Stimulated activated CD4-positive, alpha-beta T cell treated with anti-CD3 and anti-CD28 coated beads, TNF-alpha, amount 100 ng/mL, for 24 hours (primary cell): ENCODE measurements at places on chromosomes 6 and 20.

DNA sequence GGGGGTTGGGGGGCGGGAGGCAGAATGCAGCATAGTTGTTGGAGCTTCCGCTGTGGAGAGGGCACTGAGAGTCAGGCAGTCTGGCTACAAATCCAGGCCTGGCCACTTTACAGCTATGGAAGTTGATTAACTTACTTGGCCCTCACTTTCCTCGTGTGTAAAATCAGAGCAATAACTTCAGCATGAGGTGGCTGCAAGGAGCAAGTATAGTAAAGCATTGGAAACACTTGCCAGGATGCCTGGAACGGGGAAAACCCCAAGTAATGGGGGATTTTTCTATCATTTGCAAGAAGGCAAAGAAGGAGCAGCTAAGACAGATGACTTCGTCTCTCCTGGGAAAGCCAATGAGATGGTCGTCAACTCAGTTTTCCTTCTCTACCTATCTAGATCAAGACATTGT lies 35.8 kb downstream of the AGPAT4 start:
- DNase-seq, result no peak

GRCh38 chr20:36454698-36455427 lies 86.5 kb upstream of the MYL9 start:
- no peak for DNase-seq

DNA sequence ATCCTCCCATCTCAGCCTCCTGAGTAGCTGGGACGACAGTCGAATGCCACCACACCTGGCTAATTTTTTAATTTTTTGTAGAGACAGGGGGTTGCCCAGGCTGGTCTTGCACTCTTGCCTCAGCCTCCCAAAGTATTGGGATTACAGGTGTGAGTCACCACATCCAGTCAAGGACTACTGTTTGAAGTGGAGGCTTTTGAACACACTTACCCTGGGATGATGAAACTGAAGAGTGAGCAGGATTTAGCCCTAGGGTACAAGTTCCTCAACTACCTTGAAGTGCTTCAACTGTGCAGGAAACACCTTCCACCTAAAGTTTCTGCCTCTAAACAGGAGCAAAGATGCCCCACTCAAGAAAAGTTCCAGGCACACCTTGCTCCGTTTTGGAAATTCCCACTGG lies 15.7 kb upstream of the PARD6B start:
- no peak for DNase-seq

GRCh38 chr6:91376686-91377085 lies 789.8 kb upstream of the MAP3K7 start:
- DNase-seq, result no peak

DNA sequence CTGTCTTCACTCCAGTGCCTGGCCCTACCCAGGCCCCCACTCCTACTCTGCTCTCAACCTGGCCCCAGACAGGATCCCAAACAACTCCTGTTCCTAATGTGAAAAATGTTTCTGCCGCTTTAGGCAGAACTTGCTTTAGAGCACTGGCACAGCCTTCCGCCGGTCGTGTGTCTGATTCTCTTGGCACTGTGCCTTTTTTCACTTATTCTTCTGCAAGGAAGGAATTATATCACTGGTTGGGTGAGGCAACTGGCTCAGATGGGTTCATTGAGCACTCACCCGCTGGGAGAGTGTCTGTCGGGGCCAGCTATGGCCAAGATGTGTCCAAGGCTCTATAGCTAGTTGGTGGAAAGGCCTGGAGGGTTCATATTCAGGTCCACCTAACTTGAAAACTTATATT lies 33.6 kb upstream of the HLA-A start:
- no peak for DNase-seq

GRCh38 chr6:134810402-134810801 lies 139.5 kb downstream of the ALDH8A1 start:
- DNase-seq, result no peak

DNA sequence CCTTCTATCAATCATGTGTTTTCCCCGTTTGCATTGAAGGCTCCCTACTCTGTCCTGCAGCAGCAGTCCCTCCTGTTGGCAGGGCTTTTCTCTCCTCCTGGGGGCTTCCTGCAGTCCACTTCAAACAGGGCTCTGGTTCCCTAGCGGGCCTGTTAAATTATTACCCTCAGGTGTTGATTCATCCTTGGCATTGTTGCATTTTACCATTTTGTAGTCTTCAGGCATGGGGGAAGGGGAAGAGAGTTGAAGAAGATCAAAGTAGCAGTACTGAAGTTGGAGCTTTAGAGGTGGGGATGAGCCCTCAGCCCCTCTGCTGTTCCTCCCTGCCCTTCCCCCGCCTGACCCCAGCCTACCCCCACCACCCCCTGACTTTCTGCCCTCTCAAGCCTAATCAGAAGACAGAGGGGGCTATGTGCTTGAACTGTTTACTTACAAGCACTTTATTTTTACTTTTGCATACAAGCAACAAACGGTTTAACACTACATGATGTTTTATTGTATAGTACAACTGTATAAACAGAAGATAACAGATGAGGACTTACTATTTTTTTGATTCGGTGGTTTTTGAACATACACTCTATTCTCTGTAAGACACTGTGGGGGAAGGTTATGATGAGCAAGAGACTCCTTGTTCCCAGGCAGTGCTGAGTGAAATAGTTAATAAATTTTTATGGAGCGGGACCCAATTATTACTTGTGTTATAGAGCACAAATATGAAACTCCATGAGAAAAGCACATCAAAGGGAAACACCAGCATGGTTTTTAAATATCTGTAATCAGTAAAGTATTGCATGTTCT lies 169.7 kb downstream of the EYA4 start:
- no peak for DNase-seq

DNA sequence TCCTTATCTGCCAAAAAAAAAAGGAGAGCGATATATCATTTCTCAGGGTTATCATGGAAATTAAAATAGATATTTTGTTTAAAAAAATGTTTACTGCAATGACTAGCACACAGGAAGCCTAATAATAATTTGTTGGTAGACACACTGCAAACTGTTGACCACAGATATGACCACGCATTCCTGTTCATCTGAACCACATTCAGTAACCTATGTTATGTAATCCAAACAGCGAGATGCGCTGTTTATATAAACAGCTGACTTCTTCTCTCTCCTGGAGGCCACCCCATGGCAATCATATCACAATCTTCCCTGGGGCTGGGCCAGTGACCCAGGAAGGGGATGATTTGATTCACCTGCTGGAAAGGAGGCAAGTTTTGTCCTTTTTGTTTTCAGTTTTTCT lies 129.3 kb upstream of the UST start:
- DNase-seq, result no peak

GRCh38 chr6:161829291-161829729 lies 555.4 kb upstream of the AGPAT4 start:
- DNase-seq, result no peak

GRCh38 chr20:41255655-41256054 lies 61.9 kb downstream of the ZHX3 start:
- no peak for DNase-seq

- DNase-seq, result peak; percentile 28
Measured at GRCh38 chr6:292506-293192, 362 bp downstream of the DUSP22 start.

DNA sequence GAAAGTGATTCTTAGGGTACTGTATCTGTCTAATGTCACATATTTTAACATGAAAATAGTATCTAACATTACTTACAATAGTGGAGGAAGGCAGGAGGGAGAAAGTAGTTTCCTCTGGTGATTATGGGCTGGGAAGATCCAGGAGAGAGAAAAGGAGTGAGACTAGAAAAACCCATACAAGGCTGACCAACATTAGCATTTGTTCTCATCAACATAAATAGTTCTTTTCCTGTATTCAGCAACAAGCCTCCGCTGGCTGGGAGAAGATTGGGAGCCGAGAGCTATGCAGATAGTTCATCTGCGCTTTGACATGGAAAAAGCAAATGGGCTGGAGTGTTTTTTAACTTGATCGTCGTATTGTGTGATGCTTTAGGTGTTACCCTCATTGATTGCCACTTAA lies 239.4 kb downstream of the PHACTR1 start:
- no peak for DNase-seq

DNA sequence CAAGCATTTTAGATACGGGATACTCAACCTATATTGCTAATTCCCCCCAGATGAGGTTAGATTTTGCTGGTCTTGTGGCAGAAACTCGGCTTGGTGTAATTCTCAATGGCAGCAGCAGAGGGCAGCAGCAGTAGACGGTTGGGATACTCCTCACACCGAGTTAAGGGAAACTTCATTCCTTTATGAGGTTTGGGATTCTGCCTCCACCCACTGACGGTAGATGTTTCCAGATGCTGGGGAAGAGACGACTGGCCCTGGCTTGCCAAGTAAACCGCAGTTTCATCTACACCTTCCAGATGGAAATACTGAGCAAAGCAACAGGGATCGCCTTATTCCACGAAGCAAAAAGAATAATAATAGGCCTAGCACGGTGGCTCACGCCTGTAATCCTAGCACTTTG lies 8.2 kb upstream of the TBC1D7 start:
- peak; percentile 59 for DNase-seq

- no peak for DNase-seq
Measured at GRCh38 chr20:57244627-57245214, 21.7 kb downstream of the BMP7 start.

DNA sequence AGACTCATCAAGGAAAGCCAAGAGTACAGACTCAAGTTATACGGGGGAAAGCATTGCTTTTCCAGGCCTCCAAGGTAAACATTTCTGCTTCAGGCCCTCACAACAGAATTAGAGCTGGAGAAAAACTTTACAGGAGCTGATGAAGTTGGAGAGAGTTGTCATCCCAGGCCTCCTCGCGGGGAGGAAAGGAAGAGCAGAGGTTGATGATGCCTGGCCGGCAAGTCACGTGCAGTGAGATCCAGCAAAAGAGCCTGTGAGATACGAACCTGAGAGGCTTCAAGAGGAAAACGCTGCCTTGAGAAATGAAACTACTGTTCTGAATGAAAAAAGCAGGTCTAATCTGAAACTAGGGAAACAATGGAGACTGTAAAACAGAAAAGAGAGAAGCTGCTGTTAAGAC lies 122.9 kb downstream of the FAM120B start:
- DNase-seq, result no peak

- DNase-seq, result no peak
Measured at GRCh38 chr20:37366743-37367142, 20.8 kb downstream of the SRC start.

DNA sequence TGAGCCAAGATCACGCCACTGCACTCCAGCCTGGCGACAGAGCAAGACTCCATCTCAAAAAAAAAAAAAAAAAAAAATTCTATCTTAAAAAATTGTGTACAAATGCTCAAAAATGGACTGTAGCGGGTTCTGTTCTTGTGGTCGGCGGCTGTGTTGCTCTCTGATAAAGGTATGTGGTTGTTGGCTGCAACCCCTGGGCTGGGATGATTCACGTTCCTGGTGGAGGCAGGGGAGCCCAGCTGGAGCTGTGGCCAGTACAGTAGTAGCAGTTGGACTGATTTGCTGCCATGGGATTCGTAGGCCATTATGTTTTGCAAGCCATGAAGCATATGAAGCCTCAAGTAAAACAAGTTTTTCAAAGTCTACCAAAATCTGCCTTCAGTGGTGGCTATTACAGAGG lies 22.3 kb downstream of the MDN1 start:
- DNase-seq, result no peak

- no peak for DNase-seq
Measured at GRCh38 chr20:61440548-61441055, 188.5 kb downstream of the CDH4 start.

GRCh38 chr6:127267646-127268625 lies 1.3 kb downstream of the RNF146 start:
- DNase-seq, result no peak

- DNase-seq, result no peak
Measured at GRCh38 chr6:24574809-24575208, 71.2 kb downstream of the KIAA0319 start.

- no peak for DNase-seq
Measured at GRCh38 chr20:32965581-32966373, 38.5 kb downstream of the SUN5 start.

GRCh38 chr20:31569163-31570020 lies 35.7 kb upstream of the ID1 start:
- peak; percentile 28 for DNase-seq

- DNase-seq, result no peak
Measured at GRCh38 chr6:109221543-109222195, 126.4 kb downstream of the CEP57L1 start.

GRCh38 chr6:156978948-156979347 lies 201.8 kb downstream of the ARID1B start:
- no peak for DNase-seq

DNA sequence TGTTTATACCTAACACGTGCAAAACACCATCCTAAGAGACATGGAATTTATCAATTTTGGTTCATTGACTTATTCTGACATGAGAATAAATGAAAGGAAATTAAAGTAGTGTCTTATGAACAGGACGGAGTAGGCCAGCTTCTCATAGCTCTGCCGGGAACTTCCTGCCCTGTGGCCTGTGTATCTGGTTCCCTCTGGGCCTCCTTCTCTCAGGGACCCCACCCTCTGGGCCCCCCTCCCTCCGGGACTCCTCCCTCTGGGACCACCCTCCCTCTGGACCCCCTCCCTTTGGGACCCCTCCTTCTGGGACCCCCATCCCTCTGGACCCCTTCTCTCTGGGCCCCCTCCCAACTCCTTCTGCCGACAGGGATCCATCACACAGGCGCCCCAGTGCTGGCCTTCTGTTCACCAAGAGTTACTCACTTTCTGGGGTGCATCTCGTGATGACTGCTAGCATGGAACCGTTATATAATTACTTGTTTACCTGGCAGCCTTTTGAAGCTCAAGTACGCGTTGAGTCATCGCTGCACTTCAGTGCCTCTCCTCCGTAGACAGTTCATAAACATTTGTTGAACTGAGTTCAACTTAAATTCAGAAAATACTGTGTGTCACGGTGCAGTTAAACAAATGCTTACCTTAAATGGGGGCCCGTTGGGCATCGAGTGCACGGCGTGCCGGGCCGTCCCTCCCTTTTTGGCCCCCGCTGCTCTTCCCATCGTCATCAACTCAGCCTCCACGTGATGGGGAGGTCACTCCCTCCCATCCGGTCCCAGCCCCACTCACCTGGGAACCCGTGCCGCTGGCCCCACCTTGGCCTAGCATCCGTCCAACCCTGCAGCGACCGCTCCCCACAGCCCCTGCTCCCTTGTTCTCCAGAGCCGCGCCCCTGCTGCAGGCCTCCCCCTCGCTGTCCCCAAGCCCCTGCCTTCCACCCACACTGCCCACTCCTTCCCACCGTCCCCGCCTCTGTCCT lies 8.1 kb downstream of the CCR6 start:
- DNase-seq, result no peak

GRCh38 chr20:32541323-32542258 lies 43.5 kb downstream of the NOL4L start:
- DNase-seq, result no peak

- no peak for DNase-seq
Measured at GRCh38 chr6:77368660-77369313, 94.5 kb downstream of the HTR1B start.

DNA sequence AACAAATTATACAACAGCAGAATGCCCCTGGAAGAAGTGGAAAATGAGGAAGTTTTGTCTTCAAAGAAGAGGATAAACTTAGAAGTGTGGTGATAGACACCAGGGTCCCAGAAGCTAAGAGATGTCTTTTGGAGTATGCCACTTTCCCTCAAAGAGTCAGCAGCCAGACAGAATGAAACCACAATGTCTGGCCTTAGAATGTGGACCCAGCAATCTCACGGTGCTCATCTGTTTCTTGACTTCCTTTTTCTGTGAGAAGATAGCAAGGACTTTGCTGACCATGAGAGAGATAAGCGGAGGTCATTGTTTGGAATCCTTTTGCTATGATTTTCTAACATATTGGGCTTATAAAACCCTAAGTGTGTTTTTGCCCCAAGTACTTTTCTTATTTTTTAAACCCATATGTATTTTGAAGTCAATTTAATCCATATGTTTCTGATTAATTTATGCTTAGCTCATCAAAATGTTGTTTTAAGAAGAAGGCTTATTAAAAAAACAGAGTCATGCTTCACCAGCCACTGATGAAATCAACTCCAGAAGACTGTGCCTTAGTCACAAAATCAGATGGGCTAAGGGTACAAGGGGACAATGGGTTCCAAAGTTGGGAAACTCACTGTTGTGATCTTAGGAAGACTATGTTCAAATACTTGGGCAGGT lies 451.2 kb upstream of the JAG1 start:
- DNase-seq, result no peak
